SK-N-SH treated with all-trans-retinoic acid at 6 μM for 48 hours (cell line): ENCODE measurements at places on chromosomes 2 and 18.
A peak's percentile ranks its signal among the peaks of the same experiment; 100 is the strongest.

DNA sequence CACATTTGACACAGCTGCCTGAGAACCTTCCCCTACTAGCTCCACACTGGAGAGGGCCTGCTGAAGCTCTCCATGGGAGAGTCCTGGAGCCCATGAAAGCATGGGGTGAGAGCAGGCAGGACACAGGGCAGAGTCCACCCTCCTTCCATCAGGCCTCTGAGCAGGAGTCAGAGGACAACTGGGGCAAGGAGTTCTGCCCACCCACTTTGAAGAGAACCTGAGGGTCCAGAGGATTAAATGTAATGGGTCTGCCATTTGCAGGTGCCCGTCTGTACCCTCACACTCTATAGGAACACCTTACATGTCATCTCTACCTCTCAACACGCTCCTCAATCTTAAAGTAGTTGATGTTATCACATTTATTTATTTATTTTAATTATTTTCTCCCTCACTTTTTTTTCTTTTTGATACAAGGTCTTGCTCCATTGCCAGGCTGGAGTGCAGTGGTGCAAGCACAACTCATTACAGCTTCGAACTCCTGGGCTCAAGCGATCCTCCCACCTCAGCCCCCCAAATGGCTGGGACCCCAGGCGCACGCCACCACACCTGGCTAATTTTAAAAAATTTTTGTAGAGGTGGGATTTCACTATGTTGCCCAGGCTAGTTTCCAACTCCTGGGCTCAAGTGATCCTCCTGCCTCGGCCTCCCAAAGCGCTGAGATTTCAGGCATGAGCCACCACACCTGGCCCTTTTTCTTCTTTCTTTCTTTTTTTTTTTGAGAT lies 10.2 kb downstream of the ADRA2B start:
- no peak for ATAC-seq

- peak; percentile 78 for ATAC-seq
These were observed 607 bp downstream of the LAMA3 start for GRCh38 chr18:23689616-23690504.

- ATAC-seq: no peak
These were observed 736.2 kb upstream of the GCFC2 start for GRCh38 chr2:76446872-76447271.

GRCh38 chr2:99445065-99445464 lies 44.8 kb downstream of the REV1 start:
- ATAC-seq: no peak

- no peak for ATAC-seq
These were observed 84.0 kb downstream of the ZBTB7C start for GRCh38 chr18:48325115-48325665.

DNA sequence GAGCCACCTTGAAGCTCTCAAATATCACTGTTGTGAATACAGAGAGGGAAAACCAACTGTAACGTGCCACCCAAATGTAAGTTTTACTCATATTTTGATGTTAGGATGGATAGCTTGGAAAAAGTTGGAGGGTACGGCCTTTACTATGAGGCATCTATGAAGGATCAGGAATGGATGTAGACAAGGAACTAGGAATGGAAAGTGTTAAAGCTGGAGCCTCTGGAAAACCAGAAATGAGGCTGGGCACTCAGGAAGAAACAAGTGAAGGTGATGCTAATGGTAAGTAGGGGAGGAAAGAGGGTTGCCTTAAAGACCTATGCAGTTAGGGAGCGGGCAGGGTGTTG lies 204 bp downstream of the TXNDC2 start:
- ATAC-seq: no peak

- ATAC-seq: no peak
These were observed 42.9 kb downstream of the MREG start for GRCh38 chr2:215970425-215970824.

- ATAC-seq: no peak
These were observed 182.8 kb upstream of the SOX11 start for GRCh38 chr2:5509362-5509761.

GRCh38 chr2:9736021-9736420 lies 105.2 kb upstream of the YWHAQ start:
- ATAC-seq: no peak

DNA sequence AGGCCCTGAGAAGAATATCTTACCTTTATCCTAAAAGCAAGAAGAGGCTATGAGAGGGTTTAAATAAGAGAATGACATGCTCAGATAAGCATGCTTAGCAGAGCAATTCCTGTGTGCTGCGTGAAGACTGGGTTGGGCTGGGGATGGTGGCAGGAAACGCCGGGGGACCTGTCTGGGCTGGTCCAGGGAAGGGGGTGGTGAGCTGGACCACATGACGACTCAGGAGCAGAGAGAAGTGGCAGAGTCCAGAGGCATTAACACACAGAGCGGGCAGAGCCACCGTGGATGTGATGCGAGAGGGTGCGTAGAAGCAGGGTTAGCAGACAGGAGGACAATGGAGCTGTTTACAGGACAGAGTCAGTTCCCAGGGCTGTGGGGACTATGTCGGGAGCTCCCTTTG lies 84.5 kb downstream of the ZBTB7C start:
- ATAC-seq: no peak

DNA sequence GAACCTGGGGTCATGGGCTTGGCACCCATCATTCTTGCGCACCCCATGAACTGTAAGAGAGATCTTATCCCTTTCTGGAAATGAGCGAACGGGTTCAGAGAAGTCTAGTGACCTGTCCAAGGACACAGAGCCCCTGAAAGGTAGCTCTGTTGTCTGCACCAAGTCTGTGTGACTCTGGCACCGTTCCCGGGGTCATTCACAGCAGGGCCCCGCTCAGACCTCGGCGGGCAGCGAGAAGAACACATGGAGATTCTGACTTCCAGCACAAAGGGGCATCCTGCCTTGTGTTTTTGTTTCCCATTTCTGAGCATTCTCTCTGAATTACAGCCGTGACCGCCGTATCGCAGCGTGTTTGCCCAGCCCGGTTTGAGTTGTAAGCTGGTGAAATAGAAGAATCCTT lies 231.7 kb downstream of the KLHL29 start:
- ATAC-seq: no peak

DNA sequence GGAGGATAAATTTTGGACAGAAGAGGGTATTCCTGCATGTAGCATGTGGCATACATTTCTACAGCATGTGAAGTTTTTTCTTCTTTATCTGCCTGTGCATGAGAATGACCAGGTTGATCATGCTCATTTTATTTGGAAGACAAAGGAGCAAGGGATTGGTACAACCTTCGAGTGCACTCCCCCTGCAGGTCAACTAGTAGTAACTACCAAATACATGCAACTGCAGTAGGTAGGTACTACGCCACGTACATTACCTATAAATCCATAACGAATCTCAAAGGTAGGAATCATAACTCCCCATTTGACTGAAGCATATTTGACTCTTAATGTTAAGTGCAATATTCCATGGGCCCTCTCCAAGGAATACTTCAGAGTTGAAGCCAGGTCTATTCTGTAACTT lies 763.9 kb downstream of the TSN start:
- no peak for ATAC-seq

DNA sequence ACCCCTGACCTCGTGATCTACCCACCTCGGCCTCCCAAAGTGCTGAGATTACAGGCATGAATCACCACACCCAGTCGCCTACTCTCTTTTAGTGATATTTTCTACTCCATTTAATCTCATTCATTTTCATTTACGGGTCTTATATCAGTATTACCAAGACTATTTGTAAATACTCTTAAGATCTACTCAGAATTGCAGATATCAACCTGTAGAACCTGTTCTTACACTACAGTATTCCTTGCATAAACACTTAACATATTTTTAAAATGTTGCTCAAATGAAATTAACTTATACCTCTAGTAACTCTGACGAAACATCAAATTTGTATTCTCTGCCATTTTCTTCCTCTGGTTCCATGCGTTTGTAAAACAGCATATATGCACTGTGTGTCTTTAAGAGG lies 79.3 kb downstream of the C2orf74 start:
- no peak for ATAC-seq

GRCh38 chr18:60446821-60447220 lies 74.2 kb upstream of the MC4R start:
- ATAC-seq: no peak; the same call in 1 of the 3 replicates

DNA sequence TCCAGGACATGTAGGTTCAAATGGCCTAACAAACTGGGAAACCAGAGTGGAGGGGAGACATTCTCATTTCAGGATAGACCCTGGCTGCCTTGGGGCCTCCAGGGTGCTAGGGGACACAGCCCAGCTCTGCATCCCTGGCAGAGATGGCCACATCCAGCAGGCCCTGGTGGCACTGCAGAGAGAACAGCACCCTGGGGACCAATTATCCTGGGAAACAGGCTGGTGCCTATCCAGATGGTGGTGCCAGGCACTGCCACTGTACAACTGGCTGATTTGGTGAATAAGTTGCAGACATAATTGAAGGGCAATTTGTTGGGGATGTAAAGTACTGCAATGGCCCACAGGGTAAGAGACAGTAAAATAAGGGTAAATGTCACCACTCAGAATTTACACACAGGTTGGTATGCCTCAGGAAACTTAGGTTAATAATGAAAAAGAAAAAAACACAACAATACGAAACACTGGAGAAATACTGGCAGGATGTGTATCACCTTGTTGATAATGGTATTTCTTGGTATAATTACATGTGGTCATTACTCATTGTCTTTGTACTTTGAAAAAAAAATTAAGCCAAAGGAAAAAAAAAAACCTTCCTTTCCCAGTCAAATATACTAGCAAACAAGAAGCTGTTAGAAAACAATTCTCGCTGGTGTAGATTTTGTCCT lies 12.8 kb upstream of the SFTPB start:
- no peak for ATAC-seq

DNA sequence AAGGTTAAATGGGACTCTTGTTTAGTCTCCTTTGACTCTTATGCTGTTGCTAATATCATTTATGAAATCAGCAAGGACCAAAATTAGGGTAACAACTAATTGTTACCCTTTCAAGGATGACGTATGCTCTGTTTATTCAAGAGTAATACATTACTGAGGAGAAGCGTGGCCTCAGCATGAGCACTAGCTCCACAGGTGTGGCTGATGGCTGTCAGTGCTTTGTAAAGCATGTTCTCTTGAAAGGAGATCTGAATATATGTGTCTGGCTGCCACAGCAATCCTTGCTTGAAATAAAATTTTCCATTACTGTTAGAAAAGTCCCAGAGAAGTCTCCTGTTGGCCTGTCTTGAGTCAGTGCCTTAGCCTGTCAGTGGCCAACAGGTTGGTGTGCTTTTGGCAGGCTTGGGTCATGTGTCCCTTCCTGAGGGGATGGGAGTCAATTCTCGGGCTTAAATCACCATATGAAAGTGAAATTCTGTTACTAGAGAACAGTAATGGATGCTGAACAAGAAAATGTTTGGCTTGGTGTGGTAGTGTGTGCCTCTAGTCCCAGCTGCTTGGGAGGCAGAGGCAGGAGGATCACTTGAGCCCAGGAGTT lies 32.7 kb downstream of the ABI2 start:
- ATAC-seq: peak; percentile 37

- ATAC-seq: no peak
These were observed 68.4 kb downstream of the RRM2 start for GRCh38 chr2:10190737-10191532.

- ATAC-seq: no peak
These were observed 276.9 kb downstream of the ZNF804A start for GRCh38 chr2:184875212-184875611.

GRCh38 chr18:10898417-10898974 lies 250.9 kb downstream of the PIEZO2 start:
- ATAC-seq: no peak

GRCh38 chr18:11323359-11323819 lies 174.0 kb upstream of the PIEZO2 start:
- no peak for ATAC-seq

DNA sequence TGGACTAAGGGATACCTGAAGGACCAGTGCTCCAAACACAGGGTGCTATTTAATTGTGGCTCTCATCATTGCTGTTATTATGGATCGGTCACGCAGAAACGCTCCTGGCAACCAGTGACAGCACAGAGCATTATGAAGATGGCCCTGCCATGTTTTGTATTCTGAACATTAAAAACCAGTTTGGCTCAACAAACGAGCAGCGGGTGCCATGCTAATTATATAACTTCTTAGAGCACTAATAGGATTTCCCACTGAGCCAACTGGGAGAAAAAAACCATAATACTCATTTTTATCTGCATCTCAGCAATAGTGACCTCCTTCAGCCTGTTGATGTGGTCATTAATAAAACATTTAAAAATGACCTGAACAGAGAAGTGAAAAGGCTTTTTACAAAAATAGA lies 212.8 kb downstream of the STK39 start:
- ATAC-seq: no peak

- ATAC-seq: no peak
These were observed 20.4 kb upstream of the DAPL1 start for GRCh38 chr2:158774681-158775080.

DNA sequence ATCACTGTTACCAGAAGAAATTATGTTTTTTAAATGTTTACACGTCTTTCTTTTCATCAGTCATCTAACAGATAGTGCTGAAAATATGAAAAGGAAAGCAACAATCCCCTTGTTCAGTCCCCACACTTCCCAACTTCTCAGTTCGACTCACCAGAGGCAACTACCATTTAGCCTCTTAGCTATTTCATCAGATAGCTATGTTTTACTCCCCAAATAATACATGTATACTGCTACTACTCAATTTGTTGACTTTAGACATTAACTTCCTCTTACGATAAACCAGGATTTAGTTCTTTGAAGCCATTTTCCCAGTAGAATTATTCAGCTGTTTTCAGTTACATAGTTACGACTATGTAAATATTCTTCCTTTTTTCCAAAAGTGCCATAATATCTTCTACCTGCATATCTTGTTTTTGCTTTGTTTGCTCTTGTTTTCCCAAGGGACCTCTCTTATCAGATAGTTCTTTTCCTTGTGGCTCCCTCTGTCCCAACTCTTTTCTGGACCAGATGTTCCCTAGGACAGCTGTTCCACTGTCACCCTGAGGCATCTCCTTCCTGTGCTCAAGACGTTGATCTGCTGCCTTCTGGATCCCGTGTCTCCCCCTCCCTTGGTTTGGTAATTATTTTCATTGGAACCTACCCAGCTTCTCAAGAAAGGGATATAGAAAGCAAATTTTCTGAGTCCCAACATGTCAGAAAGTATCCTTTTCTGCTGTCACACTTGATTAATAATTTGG lies 289.3 kb upstream of the TANK start:
- ATAC-seq: no peak

DNA sequence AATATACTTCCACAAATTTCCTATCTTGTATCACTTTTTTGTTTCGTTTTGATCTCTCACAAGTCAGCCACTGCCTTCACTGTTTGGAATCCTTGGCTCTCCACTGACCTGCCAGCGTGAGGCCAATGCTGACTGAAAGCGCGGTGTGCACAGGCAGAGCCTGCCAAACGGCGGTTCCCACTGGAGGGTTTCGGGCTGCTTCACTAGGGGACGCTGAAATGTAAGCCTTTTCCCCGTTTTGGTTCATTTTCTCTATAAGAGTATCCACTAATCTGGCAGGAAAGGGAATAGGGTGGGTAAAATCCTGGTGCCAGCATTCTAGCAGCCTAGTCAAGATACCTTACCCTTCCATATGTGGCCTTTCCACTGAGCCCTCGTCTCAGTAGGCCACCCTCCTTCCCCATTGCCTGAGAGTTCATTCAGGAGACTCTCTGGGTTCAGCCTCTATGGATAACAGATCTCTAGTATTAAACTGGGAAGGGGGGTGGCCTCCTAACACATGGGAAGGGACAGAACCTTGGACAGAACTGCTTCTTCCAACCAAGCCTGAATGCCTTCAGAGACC lies 91.5 kb downstream of the DYM start:
- no peak for ATAC-seq

- no peak for ATAC-seq
These were observed 52.7 kb downstream of the TMEM200C start for GRCh38 chr18:5842653-5843052.
